Breast epithelium (tissue), 4 donors: ENCODE measurements at places on chromosomes 16 and 17. TPM values are rescaled to one million over a fixed set of nuclear protein-coding genes. Genes with fewer than 3 reads are reported as not detected.

Gene TOM1L1
- 47.2 TPM for total RNA-seq

GRCh38 chr16:22272870-22273650, 24.1 kb upstream of the POLR3E start:
- no peak overlapping the region for H3K27ac ChIP-seq
- no peaks in the 10 kb centered on the region for H3K27me3 ChIP-seq
- H3K4me3 ChIP-seq, result no peak overlapping the region
- peaks cover 6% of the 10 kb centered on the region for H3K36me3 ChIP-seq
- no peak for DNase-seq
- H3K4me1 ChIP-seq, result no peaks in the 10 kb centered on the region

- no peak overlapping the region for H3K27ac ChIP-seq
- H3K27me3 ChIP-seq, result no peaks in the 10 kb centered on the region
- H3K36me3 ChIP-seq, result no peaks in the 10 kb centered on the region
- no peaks in the 10 kb centered on the region for H3K4me1 ChIP-seq
- no peak for DNase-seq
- H3K4me3 ChIP-seq, result no peak overlapping the region
Measured at GRCh38 chr16:67907397-67908180, 14.5 kb downstream of the PSKH1 start.

- H3K27me3 ChIP-seq, result no peaks in the 10 kb centered on the region
- DNase-seq, result peak; percentile 22
- H3K27ac ChIP-seq, result no peak overlapping the region
- no peaks in the 10 kb centered on the region for H3K4me1 ChIP-seq
- no peak overlapping the region for H3K4me3 ChIP-seq
Measured at GRCh38 chr16:20383106-20384029, 21.2 kb downstream of the PDILT start.

DNA sequence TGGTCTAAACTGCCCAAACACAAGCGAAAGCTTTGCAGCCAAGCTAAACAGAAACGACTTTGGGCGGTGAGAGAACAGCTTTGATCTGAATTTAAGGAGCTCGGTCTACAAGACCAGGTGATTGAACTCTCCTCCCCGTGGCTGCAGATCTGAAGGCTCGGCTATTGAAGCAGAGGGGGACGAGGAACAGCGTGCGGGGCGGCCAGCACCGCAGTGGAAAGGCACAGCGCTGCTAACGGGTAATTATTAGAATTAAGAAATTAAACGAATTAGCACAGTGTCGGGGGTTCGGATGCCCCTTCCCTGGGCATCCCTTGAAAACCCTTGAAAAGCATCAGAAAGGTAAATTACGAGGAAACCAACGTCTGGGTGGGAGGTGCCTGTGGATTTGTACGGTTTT, 431 bp downstream of the TEKT3 start:
- no peaks in the 10 kb centered on the region for H3K4me1 ChIP-seq
- H3K36me3 ChIP-seq, result no peaks in the 10 kb centered on the region
- peak overlapping the region; percentile 56 for H3K4me3 ChIP-seq
- peak overlapping the region; percentile 1 for H3K27ac ChIP-seq

Gene OR1A1
- total RNA-seq, result not detected

- H3K36me3 ChIP-seq, result no peaks in the 10 kb centered on the region
- no peak for DNase-seq
- H3K27me3 ChIP-seq, result peaks cover 19% of the 10 kb centered on the region
Measured at GRCh38 chr16:88534638-88535190, 35.5 kb upstream of the ZC3H18 start.

- peaks cover 3% of the 10 kb centered on the region for H3K4me1 ChIP-seq
- H3K27ac ChIP-seq, result peak overlapping the region; percentile 90
- no peak overlapping the region for H3K4me3 ChIP-seq
- no peaks in the 10 kb centered on the region for H3K27me3 ChIP-seq
- DNase-seq, result no peak
Measured at GRCh38 chr17:45372325-45372869, 55.6 kb upstream of the MAP3K14 start.

Gene RAMP2
- 245 TPM for total RNA-seq

GRCh38 chr16:59566446-59566845, 832.3 kb upstream of the GOT2 start:
- no peaks in the 10 kb centered on the region for H3K36me3 ChIP-seq
- no peak overlapping the region for H3K4me3 ChIP-seq
- no peak overlapping the region for H3K27ac ChIP-seq
- no peaks in the 10 kb centered on the region for H3K4me1 ChIP-seq
- DNase-seq, result no peak

Gene ADAD2
- 0.15 TPM for total RNA-seq

DNA sequence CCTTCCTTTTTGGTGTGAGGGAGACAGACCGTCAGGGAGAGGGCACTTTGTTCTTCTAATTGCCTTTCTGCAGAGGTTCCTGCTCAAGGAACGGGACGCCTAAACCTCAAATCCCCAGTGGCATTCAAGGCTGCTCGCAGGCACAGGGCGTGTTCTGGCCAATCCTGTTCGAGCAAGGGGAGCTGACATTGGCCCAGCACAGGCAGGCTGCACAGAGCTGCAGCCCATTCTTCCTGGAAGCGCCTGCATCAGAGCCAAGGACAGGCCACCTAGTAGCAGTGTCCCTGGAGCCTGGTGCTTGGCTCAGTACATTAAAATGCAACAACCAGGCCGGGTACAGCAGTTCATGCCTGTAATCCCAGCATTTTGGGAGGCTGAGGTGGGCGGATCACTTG, 72.2 kb upstream of the CREBBP start:
- H3K27ac ChIP-seq, result no peak overlapping the region
- H3K4me3 ChIP-seq, result no peak overlapping the region
- no peaks in the 10 kb centered on the region for H3K36me3 ChIP-seq
- H3K4me1 ChIP-seq, result no peaks in the 10 kb centered on the region

Gene TVP23A
- under 0.01 TPM for total RNA-seq

Gene SLC7A6
- 65.2 TPM for total RNA-seq

Gene NPB
- total RNA-seq, result 2.0 TPM

Gene TCAP
- total RNA-seq, result 0.48 TPM

DNA sequence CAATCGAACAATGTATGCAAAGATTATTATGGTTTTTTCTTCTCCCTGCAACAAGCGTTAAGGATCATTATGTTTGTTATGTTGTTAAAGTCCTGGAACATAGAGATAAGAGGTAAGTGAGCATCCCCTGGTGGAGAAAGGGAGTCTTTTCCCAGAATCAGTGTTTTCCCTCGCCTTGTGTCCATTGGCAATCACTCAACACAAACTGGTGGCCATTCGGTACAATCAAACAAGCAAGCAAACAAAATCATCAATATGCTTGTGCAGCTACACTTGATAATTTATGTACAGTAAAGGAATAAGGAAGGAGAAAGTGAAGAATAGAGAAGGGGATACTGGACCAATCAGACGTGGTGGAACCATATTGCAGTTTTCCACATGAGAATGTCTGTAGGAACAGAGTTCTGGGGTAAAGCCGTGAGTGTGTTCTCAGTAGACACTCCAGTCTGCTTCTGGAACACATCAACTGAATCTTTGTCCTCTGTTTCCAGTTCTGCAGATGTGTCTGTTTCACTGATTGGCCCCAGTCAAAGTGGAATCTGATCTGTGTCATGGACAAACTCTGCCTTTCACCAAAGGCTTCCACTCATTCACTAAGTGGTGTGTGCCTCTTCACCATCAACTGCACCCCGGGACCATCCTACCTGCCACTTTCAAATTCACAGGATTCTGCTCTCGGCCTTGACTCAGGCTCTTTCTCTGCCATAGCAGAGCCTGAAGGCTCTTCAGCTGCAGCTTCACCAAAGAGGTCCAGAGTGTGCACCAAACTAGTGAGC, 169.5 kb downstream of the AHSP start:
- H3K27ac ChIP-seq, result no peak overlapping the region
- DNase-seq, result no peak
- no peaks in the 10 kb centered on the region for H3K27me3 ChIP-seq
- no peak overlapping the region for H3K4me3 ChIP-seq

Gene AGRP
- not detected for total RNA-seq

DNA sequence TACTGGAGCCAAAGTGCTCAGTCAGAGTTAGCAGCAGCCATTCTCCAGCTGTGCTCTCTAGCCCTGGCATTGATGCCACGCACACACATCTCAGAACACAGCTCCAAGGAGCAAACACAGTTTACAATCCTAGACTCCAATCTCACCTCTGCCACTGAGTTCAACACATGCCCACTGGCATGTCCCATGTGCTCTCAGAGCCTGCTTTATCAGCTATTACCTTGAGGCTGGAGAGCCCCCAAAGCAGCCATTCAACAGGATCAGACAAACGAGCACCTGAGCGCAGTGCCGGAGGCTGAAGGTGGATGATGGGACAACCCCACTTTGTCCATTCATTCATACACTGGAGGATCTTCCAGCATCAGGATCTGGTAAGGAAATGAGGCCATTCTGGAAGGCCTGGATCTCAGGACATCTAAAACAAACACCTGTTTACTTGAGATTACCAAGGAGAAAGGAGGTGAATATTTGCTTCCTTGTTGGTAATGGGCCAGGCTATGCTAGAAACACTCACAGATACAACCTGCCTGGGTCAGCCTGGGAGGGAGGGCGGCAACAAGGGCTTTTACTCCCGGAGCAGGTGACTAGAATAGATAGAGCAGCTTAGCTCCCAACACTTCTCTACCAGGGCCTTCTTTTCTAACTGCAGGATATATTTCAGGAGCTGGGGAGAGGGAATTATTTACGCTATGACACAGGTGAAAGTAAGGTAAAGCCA, 25.4 kb downstream of the RANBP10 start:
- no peak overlapping the region for H3K4me3 ChIP-seq
- DNase-seq, result no peak
- H3K4me1 ChIP-seq, result no peaks in the 10 kb centered on the region
- H3K36me3 ChIP-seq, result no peaks in the 10 kb centered on the region
- H3K27ac ChIP-seq, result peak overlapping the region; percentile 61
- no peaks in the 10 kb centered on the region for H3K27me3 ChIP-seq

DNA sequence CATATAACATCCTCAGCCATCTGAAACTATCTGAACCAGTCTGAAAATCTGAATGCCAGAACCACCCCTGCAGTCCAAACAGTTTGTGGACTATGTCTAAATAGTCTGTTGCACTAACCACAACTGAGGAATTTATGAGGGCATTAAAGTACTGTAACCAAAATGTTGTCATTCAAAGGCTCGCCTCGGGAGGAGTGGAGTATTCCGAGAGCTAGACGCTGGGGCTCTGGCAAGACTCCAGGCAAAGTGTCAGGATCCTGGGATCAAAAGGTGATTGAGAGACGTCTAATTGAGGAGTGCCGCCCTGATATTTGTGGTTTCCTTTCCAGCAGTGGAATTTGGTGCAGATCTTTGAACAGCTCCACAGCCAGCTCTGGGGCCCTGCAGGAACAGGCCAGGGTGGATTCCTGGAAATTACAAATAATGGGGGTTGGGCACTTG, 142.9 kb upstream of the MYOCD start:
- H3K27ac ChIP-seq, result no peak overlapping the region
- DNase-seq, result no peak
- no peaks in the 10 kb centered on the region for H3K36me3 ChIP-seq
- no peaks in the 10 kb centered on the region for H3K4me1 ChIP-seq

Gene SCARF1
- 4.2 TPM for total RNA-seq

- no peaks in the 10 kb centered on the region for H3K36me3 ChIP-seq
- no peak overlapping the region for H3K4me3 ChIP-seq
- peaks cover 8% of the 10 kb centered on the region for H3K27me3 ChIP-seq
- DNase-seq, result no peak
Measured at GRCh38 chr17:43940630-43941029, 1.6 kb downstream of the PPY start.

DNA sequence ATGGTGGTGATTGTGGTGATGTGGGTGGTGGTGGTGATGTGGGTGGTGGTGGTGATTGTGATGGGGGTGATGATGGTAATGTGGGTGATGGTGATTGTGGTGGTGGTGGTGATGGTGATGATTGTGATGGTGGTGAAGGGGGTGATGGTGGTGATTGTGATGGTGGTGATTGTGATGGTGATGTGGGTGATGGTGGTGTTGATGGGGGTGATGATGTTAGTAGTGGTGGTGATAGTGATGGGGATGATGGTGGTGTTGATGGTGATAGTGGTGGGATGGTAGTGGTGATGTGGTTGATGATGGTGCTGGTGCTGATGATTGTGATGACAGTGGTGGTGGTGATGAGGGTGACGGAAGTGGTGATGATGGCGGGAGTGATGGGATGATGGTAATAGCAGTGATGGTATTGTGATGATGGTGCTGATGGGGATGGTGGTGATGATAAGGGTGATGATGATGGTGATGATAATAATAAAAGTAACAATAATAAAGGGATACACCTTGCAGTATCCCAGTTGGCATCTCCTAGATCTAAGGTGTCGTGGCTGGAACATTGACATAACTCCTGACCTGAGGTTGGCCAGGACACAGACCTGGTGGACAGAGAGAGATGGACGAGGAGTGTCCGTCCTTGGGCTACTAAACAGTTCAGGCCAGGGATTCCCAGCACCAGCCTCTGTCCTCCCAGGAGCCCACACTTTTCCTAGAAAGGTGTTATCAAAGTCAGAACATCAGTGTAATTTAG, 344.5 kb downstream of the SEC14L1 start:
- H3K4me3 ChIP-seq, result no peak overlapping the region
- DNase-seq, result no peak
- peaks cover 15% of the 10 kb centered on the region for H3K4me1 ChIP-seq
- H3K27me3 ChIP-seq, result no peaks in the 10 kb centered on the region
- H3K36me3 ChIP-seq, result peaks cover 4% of the 10 kb centered on the region
- H3K27ac ChIP-seq, result no peak overlapping the region

DNA sequence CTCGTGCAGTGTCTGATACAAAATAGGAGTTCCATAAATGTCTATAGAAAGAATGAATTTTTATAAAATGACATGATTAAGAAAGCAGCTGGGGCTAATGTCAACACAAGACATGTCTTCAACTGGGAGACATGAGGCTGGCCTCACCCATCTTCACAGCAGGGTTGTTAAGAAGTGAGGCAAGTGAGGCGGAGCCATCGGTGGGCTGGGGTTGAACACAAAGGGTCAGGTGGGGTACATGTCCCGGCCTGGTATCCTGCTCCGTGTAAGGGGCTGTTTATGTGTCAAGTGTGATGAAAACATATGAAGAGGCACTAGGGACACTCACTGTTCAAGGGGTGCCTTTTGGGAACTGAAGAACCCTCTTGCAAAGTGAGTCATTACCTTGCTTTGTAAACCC, 22.1 kb downstream of the CDK5R1 start:
- DNase-seq, result no peak

DNA sequence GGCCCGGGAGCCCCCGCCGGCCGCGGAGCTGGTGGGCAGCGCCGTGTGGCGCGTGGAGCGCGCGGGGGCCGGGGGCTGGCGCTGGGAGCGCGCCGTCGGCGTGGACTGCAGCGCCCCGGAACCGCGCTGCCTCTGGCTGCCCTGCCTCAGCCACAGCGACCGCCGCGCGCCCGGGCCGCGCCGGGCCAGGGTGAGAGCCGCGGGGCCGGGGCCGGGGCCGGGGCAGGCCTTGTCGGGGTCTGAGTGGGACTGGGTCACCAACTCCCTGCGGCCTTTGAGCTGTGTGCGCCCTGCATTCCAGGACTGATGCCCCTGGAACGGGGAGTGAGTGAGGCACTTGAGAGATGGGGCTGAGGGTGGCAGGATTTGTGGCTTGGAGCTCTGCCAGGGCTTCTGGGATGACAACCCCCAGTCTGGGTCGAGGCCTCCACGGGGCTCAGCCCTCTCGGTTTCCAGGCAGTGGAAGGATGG, 25.7 kb downstream of the ARHGAP23 start:
- peak overlapping the region; percentile 88 for H3K27ac ChIP-seq
- DNase-seq, result peak; percentile 44
- H3K4me1 ChIP-seq, result peaks cover 10% of the 10 kb centered on the region
